ENCODE measurements at places on chromosomes 12 and 14. TPM values are rescaled to one million over a fixed set of nuclear protein-coding genes. Genes with fewer than 3 reads are reported as not detected.

Gene ACOT4
- 1.4 TPM for total RNA-seq

Gene PRKD1
- total RNA-seq = 21.7 TPM

Gene C12orf60
- 1.5 TPM for total RNA-seq

Gene RPL10L
- not detected for total RNA-seq

Gene DDN
- total RNA-seq = 0.38 TPM

Gene OTX2
- total RNA-seq = not detected

Gene PRB2
- total RNA-seq = not detected

Gene CMA1
- total RNA-seq = not detected

Gene ANO2
- 0.19 TPM for total RNA-seq

Gene SIX1
- total RNA-seq = 0.38 TPM

Gene TMEM119
- total RNA-seq = 15.8 TPM

Gene ZDHHC22
- not detected for total RNA-seq

Gene NYNRIN
- 6.8 TPM for total RNA-seq

Gene RPGRIP1
- not detected for total RNA-seq

Gene PLA2G1B
- not detected for total RNA-seq

Gene SRGAP1
- total RNA-seq = 9.4 TPM

Gene UNC79
- total RNA-seq = 0.28 TPM

Gene LTBR
- total RNA-seq = 71.0 TPM

Gene KRT72
- total RNA-seq = not detected

Gene SLC38A4
- 0.28 TPM for total RNA-seq

Gene IGF1
- total RNA-seq = 0.56 TPM

Gene FRMD6
- 262 TPM for total RNA-seq

Gene TSFM
- total RNA-seq = 22.6 TPM

Gene TIMM9
- 11.8 TPM for total RNA-seq

Gene SERPINA12
- not detected for total RNA-seq

Gene GLIPR1L1
- not detected for total RNA-seq

Gene EID3
- 7.9 TPM for total RNA-seq

Gene OTUB2
- 2.0 TPM for total RNA-seq

Gene ATP5F1B
- total RNA-seq = 386 TPM

Gene AQP6
- under 0.01 TPM for total RNA-seq

Gene KCNK13
- 0.58 TPM for total RNA-seq

Gene CLEC1B
- total RNA-seq = not detected
